ENCODE measurements at places on chromosomes 11 and 22.

DNA sequence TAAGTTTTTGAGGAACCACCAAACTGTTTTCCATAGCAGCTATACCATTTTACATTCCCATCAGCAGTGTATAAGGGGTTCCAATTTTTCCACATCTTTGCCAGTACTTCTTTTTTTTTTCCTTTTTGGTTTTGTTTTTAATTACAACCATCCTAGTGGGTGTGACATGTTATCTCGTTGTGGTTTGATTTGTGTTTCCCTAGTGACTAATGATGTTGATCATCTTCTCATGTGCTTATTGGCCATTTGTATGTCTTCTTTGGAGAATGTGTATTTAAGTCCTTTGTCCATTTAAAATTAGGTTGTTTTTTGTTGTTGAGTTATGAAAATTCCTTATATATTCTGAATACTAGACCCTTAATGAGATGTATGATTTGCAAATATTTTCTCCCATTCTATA lies 59.3 kb downstream of the STIM1 start:
- no peak for DNase-seq

GRCh38 chr11:44172966-44173365 lies 77.5 kb downstream of the EXT2 start:
- no peak for DNase-seq

DNA sequence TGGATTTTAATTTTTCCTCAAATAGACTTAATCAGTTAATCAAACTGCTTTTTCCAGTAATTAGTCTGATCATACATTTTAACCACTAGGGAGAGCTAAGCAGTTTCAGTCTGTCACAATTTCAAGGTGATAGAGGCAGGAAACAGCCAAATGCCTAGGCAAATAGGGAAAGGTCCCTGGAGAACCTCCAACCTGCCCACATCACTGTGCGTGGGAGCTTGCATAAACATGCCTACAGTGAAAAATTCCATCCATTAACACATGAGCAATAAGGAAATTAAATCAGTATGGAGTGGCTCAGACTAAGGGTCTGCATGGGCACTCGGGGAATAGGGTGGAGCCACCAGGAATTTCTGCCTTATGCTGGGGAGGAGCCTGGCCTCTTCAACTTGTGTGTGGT lies 74.6 kb downstream of the AASDHPPT start:
- no peak for DNase-seq

DNA sequence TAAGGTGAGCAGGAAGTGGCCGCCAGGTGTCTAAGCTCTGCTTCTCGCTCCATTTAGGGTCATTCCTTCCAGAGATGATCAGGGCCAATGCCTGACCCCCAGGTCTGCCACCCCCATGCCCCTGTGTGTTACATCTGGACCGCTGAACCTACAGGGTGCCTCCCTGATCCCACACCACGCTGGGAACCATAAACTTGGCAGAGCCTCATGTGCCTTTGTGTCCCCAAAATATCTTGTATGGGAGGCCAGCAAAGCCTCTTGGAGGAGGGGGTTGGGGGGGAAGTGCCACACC lies 3.7 kb downstream of the TST start:
- DNase-seq, result no peak

All from stimulated activated CD4-positive, alpha-beta T cell treated with anti-CD3 and anti-CD28 coated beads, Interleukin-2, amount 100 ng/mL, for 24 hours (primary cell).